Left ventricle myocardium inferior (tissue), 1 donor: ENCODE measurements at places on chromosomes 1 and 21. TPM values are rescaled to one million over a fixed set of nuclear protein-coding genes. Genes with fewer than 3 reads are reported as not detected.
A peak's percentile ranks its signal among the peaks of the same experiment; 100 is the strongest.

CNTN2 gene
- 0.58 TPM for total RNA-seq

GRCh38 chr1:224563666-224564065, 52.5 kb upstream of the CNIH3 start:
- no peak for DNase-seq

ZBTB37 gene
- total RNA-seq = 7.6 TPM

- no peak for DNase-seq
Observed at GRCh38 chr1:13664451-13664850, 35.5 kb upstream of the PRDM2 start.

EDN2 gene
- total RNA-seq = 0.47 TPM

FMO2 gene
- 49.7 TPM for total RNA-seq

- DNase-seq = no peak
Observed at GRCh38 chr1:236465959-236466303, 57.9 kb upstream of the LGALS8 start.

DNA sequence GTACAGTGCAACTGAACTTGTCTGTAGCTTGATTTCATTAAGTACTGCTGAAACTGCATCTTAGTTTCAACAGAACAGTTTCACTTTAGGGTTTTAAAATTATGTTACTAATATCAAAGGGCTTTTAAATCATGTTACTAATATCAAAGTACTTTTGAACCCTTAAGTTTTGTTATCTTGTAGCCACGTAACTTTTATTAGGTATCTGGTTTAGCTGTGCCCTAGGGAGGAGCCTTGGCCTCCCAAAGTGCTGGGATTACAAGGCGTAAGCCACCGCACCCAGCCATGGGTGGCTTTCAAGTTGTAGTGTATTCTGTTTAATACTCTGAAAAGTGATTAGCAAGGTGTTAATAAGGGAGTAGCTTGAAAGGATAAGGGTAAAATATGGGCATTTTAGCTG, 2.0 kb downstream of the KDM4A start:
- DNase-seq = no peak

KIAA0319L gene
- total RNA-seq = 64.3 TPM

DNA sequence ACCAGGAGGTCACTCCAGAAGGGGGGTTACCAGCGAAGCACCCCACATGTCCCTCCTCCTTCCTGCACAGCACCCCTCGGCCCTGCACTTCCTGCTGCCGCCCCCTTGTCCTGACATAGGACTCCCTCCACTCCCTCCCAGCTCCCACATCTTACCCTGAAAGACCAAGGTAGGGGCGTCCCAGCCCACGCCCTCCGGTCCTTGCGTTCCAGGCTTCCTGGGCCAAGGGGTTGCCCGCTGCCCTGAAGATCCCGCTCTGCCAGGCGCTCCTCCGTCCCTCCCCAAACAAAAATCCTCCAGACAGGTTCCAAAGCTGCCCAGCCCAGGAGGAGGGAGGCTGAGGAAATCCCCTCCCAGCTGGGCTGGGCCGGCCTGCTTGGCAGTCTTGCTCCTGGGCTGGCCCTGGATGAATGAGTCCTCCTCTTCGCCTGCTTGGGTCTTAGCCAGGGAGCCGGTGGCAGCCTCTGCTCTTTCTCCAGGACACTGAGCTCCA, at the start of gene RHBDL2:
Gene RHBDL2, minus strand, starts transcription at position 304 of the 493 bp plus-strand sequence. CDS start 22,618 bp downstream, outside the sequence.
- peak; percentile 54 for DNase-seq

DNA sequence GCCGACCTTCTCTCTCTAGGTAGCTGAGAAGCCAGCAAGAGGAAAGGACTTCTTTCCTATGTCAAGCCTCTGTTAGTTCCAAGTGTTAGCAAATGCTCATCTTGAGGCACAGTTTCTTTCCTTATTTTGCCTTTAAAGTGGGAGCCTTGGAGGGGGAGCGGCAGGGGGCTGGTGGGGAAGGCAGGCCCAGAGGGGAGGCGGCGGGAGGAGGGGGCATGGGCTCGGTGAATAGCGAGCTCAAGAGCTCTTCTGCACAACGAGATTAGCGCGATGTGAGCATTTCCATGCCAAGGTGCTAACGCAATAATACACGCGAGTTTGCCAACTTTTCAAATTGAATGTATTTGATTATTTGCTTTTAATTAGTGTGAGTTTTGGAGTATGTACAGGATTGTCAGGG, 372.6 kb downstream of the RPS6KC1 start:
- no peak for DNase-seq

HSD3B2 gene
- not detected for total RNA-seq

- DNase-seq = no peak
Observed at GRCh38 chr1:195717651-195718050, 890.6 kb downstream of the KCNT2 start.

TMCC2 gene
- total RNA-seq = 2.5 TPM

PCSK9 gene
- not detected for total RNA-seq

DNA sequence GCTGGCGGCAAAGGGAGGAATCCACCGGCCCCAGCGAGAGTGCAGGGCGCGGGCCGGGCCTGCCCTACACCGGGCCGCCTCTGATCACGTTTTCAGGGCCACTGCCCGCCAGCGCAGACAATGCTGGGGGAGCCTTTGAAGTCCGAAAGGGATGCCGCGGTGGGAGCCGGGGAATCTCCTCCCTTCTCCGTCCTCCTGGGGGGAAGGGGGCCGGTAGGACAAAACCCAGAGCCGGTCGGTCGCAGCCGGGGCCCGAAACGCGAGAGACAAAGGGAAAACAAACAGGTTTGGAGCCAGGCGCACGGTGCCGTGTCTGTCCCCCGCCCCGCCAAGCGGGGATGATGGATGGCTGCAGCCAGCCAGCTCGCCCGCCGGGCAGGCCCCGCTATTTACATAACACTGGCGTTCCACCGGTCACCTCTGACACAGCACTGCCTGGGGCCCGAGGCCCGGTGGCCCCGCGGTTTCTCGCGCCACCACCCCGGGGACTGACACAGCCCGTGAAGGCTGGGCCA, 92.0 kb downstream of the CASZ1 start:
- DNase-seq = no peak

GRCh38 chr1:235075048-235075776, 53.4 kb downstream of the TOMM20 start:
- peak; percentile 74 for DNase-seq

DNA sequence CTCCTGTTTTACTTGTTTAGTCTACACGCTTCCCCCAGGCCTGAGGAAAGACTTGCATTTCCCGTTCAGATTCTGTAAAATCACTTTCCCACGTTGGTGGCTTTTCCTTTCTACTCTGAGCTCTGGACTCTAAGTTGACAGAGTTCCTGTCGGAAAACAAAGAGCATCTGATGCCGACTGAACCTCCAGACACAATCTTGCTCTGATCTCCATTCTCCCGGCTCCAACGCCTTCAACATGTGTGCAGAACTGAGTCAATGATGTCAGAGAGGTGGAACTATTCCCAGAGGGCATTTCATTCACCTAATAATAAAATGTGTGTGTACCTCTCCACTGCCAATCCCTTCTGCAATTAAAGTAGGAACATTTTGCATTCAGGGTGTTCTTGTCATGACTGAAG, 147.7 kb downstream of the MIS18A start:
- DNase-seq = no peak

DNA sequence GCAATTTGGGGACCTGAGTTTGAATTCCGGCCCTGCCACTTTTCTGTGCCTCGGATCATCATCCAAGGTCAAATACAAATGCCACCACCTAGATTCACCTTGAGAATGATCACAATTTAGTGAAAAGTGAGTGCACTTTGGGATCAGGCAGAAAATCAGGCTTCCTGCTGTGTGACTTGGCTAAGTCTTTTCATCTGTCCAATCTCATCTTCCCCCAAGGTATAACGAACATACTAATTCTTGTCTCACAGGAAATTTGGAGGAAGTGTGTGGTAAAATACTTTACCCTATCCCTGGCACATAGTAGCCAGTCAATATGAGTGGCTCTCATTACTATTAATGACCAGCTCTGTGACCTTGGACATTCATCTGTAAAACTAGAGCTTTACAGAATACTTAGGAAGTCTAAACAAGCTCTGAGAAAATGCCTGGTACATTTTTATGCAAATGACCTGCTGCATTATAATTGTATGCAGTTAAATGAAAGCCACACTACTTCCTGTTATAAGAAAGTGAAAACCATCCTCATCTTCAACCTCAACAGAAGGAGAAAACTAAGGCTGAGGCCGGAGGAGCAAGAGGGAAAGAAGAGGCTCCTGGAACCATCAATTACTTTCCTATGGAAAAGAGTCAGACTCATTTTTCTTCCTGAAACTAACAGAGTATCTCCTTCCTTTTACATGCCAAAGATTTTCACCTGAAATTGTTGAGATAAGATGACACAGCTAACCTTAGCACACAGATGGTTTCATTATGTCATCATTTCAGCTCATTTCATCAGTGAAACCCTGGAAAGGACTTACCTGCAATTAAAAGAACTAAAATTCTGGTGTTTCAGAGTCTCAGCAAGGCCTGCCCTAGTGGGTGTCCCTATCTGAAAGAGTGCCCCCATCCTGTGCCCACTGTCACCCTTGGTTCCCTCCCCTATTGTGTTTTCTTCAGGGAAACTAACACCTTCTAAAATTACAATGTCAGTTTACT, 32.6 kb upstream of the RGS8 start:
- DNase-seq = no peak

DNA sequence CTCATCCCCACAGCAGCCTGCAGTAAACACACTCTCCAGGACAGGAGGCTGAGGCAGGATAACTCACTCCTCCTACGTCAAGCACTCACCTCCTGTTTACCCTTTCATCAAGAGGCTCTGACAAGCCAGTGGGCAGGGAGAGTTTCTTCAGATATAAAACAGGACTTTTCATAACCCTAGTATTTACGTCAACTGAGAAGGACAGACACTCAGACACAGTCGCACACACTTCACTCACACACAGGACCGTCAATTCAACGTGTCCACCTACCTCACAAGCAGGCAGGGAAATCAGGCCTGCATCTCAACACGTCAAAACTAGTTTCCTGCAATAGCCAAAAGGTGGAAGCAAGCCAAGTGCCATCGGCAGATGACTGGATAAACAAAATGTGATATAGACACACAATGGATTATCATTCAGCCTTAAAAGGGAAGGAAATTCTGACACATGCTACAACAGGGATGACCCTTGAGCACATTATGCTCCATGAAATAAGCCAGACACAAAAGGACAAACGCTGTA, 48.6 kb downstream of the ITPKB start:
- no peak for DNase-seq

DNA sequence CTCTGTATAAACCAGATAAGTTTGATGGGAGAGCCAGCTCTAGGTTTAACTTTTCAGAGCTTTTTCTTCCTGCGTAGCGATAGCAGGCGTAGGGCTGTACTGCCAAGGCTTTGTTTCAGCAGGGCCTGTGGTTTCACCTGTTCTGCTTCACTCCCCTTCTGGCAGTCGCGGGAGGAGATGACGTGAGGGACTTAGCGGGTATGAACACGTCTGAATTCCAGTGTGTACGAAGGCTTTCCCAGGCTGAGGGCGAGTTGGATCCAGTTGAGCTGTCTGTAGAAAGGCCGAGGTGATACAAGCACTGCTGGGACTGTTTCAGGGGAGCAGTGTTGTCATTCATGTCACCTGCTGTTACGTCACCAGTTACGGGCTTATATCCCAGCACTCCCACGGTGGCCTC, 21.2 kb downstream of the PEX14 start:
- no peak for DNase-seq

OR2AK2 gene
- total RNA-seq = not detected

ATP6V1G3 gene
- total RNA-seq = not detected

GRCh38 chr1:172990598-172991215, 60.0 kb downstream of the TNFSF18 start:
- no peak for DNase-seq

DNA sequence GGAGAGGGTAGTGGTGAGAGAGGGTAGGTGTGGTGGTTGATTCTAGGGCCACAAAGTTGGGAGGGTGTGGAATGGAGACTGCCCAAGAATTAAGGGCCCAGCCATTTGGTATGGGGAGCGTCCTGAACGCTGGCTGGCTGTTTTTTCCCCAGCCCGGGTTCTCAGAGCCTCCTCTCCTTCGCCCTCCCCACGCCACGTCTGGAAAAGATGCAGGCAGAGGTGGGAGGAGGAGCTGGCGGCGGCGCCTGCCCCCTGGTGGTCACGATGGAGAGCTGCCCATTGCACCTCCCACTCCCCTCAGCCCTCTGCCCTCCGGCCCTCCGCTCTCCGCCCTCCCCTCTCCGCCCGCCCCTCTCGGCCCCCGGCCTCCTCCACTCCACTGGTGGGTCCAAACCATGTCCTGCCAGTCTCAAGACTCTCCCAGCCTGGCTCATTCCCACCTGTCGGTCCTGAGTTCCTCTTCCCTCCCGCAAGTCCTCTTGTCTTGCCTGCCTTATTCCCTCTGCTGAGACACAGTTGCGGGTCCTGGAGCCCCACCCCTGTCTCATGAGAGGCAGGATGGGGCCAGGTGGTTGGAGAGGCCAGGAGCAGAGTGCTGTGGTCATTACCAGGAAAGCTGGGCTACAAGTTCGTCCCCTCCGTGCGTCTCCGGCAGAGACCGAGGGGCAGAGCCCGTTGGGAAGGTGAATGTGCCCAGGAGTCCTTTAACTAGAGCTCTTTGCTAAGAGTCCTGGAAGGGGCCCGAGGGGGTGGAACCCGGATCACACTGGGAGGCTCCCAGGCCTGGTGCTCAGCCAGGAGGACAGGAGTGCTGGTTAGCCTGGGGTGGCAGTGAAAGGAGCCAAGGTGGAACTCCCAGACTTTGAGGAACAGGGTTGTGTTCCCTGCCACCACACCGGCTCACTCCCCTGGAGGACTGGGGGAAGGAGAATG, 22.6 kb downstream of the ETNK2 start:
- peak; percentile 67 for DNase-seq

- no peak for DNase-seq
Observed at GRCh38 chr1:164518692-164519332, 40.2 kb upstream of the PBX1 start.

GRCh38 chr1:100404821-100405220, 52.5 kb downstream of the CDC14A start:
- no peak for DNase-seq

GRCh38 chr1:84795966-84796600, 96.9 kb downstream of the LPAR3 start:
- DNase-seq = no peak

DNA sequence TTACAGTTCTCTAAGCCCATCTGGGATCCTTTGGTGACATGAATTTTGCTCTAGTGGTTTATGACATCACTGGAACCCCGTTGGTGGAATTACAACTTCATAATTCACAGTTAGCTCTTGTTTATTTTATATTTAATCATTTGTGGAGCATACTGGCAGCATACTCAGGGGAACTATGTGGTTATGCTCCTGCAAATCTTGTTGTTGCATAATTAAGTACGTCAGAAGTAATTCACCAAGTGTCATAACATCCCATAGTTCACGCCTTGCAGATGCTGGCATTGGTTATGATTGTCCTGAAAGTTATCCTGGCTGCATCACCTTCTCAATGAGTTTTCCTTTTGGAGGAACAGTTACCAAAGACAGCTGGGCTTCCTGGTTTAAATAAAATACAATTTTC, 16.5 kb downstream of the PRRX1 start:
- no peak for DNase-seq
